Naive thymus-derived CD4-positive, alpha-beta T cell (primary cell): ENCODE measurements at places on chromosomes 2 and 18.

DNA sequence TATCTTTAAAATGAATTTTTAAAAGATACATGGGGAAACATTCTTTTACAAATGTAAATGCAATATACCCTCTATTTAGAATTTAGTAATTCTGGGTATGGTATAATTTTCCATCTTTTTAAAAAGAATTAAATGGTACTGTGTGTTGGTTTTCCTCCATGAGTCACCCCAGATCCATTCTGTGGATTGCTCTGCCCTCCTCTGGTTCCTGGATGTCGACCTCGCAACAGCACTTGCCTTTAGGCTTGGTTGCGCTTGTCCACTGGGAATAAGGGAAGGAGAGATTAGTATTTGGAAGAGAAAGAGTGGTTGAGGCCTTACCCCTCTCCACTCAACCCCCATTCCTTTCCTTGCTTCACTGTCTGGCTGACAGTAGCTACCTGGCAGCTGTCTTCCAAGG is 90.4 kb downstream of the FTCDNL1 start:
- DNase-seq = no peak

- DNase-seq = no peak
These were observed 71.4 kb upstream of the CDH20 start for GRCh38 chr18:61261870-61262269.

- DNase-seq = no peak
These were observed 86.8 kb upstream of the UXS1 start for GRCh38 chr2:106280722-106281446.

DNA sequence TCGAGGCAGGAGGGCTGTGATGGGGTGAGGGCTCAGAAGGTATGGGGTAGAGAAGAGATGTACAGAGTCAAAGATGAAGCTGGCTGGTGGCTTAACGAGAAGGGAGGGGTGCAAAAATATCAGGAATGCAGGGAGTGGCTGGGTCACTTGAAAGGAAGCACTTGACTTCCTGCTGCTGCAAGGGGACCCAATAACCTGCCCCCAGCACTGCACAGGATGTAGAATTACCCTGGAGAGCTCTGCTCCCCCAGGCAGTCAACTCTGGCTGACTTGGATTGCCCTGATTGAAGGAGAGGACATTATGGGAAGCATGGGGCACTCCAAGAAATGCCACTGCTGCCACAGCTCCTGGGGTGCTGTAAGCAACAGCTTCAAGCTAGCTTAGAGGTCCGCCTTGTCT is 41.8 kb downstream of the CFAP221 start:
- no peak for DNase-seq

GRCh38 chr2:127053731-127054603 is 53.0 kb downstream of the BIN1 start:
- DNase-seq = no peak

DNA sequence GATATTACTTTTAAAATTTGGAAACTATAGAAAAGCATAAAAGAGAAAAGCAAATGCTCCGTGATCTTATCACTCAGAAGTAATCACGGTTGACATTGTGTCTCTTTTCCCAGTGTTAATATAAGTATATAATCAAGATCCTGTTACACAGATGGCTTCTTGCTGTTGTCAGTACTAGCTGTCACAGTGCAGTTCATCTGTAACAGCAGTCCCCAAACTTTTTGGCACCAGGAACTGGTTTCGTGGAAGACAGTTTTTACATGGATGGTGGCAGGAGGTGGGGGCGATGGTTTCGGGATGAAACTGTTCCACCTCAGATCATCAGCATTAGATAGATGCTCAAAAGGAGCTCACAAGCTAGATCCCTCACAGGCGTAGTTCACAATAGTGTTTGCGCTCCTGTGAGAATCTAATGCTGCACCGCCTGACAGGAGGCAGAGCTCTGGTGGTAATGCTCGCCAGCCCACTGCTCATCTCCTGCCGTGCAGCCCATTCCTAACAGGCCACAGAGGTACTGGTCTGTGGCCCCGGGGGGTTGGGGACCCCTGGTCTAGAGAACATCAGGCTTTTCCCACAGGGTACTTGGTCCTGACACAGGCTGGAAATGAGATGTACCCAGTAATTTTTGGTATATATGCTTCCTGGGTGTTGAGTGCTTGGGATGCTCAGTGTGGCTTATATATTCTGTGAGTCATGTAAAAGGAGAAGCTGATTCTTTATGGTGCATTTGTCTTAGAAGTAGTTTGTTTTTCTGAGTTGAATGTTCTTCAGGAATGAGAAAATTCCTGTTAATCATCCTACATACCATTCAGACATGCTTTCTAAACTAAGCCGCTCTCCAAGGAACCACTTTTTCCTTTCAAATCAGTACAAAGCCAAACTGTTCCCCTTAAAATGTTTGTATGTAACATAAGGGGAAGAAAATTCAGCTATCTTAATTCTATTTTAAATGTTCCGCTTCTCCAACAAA is 121.8 kb downstream of the NCK2 start:
- no peak for DNase-seq

DNA sequence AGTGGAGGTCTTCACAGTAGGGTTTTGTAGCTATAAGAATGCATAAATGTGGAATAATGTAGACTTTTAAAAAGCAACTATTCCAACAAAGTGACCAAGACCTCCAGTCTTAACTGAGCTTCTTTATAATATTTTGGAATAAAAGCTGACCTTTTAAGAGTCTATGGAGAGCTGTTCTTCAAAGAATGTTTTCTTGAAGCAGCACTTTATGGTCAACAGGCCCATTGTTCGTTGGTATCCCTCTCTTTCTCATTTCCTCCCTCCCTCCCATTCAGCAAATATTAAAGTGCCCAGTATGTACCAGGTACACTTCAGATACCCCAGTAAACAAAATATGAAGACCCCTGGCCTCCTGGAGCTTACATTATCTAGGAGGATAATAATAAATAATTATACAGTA is 140.1 kb upstream of the SMAD7 start:
- no peak for DNase-seq

DNA sequence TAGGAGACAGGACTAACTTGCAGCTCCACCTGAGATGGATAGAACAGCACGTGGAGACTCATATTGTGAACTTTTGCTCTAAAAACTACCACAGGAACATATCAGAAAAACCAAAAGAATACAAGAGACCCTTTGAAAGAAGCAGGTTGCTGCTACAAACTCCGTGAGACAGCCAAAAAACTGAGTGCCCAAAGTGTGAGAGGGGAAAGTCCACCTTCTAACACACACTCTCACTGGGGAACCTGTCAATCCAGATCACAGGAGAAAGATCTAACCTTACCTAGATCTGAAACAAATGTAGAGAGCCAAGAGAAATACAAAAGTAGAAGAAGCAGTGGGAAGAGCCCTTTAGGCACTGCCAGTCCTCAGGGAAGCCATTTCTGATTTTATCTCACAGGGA is 46.3 kb upstream of the SPOPL start:
- no peak for DNase-seq

DNA sequence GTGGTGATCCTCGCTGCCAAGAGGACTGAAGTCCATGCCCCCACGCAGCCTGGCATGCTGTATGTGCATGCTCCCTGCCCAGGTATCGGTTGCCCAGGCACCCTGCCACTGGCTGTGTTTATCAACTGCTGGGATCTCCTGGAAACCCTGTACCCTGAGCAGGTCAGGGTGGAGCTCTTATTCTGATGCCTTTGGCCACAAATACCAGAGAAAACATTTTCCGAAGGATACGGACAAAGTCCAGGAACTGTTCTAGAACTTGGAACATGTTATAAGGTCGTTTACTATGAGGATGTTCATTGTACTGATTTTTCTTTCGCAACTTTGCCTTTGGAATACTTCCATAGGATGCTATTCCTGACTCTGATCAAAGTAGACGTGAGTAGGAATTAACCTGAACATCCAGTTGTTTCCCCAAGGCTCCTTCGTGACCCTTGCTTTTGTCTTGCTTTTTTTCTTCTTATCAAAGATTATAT is 55.2 kb downstream of the TMEM17 start:
- DNase-seq = no peak

DNA sequence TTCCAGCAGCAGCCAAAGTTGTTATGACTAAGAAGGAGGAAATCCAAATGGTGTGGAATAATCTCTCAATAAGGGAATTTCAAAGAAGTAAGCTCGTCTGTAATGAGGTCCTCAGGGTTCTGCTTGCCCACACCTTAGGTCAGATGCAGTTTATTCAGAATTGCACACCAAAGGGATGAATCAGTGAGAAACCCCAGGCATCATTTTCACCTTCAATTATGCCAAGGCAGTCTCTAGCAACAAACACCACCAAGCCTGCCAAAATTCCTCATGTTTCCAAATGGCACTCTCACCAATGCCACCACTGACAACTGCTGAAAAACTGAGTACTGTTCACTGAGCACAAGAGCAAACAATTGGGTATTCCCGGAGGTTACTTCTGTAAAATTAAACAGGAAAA is 43.6 kb downstream of the KCNG3 start:
- DNase-seq = no peak

DNA sequence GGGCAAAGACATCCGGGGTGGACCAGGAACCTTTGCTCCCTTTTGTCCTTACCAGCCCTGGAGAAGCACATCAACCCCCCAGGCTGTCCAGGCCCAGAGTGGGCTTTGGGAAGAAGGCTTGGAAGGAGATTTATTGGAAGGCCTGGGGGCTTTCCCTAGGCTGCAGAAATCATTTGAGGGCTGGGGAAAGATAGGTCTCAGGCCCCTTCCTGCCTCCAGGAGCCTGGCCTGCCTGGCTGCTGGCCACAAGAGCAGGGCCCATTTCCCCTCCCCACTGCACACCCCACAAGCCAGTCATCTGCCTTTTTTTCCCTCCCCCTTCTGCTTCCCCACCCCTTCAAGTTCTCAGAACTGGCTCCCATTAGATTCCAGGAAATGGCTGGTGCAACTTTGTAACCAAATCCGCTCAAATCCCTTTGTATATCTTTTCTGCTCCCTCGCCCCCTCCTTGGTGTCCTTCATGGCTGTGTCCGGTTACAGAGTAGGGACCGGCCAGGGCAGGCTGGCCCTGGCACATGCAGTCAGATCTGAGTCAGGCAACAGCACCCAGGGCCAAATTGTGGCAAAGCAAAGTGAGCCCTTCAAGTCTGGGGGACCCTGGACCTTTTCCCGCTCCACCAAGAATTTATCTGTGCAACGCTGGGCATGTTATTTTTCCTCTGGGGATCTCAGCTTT is 20.8 kb upstream of the TNP1 start:
- DNase-seq = no peak

- no peak for DNase-seq
These were observed 256.3 kb upstream of the PKDCC start for GRCh38 chr2:41791523-41791922.

DNA sequence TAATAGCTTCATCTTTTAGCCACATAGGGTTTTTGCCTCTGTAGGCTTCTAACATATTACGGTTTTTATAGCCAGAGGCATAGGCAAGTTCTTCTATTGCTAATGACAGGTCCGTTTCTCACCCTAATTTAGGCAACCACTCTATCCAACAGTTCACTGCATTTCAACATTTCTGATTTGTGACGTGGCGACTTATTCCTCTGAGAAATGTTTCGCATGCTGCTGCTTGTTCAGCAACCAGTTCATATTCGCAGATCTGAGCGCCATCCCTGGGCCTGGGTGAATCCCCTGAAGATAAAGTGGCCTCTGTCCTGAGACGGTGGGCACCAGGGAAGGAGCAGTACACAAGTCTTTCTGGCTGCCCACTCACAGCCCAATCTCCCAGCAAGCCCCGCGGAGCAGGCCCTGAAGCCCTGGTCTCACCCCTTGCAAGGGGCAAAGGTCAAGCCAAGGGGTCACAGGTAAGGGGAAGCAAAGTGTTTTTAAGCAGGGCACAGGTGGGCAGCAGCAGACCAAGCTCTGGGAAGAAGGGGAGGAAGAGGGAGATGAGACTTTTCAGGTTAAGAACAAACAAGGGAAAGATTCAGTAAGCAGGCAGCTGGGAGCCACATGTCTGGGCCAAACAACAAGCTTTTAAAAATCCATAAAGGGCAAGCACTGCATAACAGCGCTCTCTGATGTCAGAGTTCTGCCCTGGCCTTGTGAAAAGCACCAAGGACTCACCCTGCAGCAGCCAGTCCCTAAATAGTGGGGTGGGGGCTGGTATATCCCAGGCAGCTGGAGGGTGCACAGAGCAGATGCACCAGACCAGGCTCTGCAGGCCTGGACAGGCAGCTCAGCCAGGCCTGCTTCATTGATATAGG is 10.8 kb upstream of the COX7A2L start:
- DNase-seq = no peak

GRCh38 chr2:37357530-37357929 is 13.1 kb downstream of the QPCT start:
- DNase-seq = no peak

GRCh38 chr18:13621886-13622619 is 104.3 kb downstream of the FAM210A start:
- no peak for DNase-seq

DNA sequence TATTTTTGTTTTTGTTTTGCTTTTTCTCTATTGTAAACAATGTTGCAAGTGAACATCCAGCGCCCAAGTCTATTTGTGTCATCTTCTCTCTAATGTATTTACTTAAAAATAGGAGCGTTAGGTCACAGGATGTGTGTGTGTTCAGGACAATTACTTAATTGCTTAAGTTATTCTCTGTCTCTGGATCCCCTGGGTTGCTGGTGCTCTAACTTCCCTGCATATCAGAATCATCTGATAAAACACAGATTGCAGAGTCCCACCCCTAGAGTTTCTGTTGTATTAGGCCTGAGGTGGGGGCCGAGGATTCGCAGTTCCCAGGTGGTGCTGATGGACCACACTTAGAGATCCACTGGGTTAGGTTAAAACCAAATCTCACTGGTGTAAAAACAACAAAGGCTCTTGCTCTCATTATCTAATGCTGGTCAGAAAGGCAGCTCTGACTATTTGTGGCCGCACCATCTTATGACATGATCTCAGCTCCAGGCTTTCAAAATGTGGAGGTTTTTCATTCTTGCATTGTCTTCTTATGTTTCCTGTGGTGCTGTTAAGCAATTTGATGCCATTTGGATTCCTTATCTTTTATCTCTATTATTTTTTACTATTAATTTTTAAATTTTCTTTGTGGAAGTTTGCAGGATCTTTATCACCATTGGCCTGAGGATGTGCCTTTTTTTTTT is 87.7 kb downstream of the CLIP4 start:
- DNase-seq = no peak

- no peak for DNase-seq
These were observed 122.6 kb upstream of the CTDP1 start for GRCh38 chr18:79556829-79557585.

DNA sequence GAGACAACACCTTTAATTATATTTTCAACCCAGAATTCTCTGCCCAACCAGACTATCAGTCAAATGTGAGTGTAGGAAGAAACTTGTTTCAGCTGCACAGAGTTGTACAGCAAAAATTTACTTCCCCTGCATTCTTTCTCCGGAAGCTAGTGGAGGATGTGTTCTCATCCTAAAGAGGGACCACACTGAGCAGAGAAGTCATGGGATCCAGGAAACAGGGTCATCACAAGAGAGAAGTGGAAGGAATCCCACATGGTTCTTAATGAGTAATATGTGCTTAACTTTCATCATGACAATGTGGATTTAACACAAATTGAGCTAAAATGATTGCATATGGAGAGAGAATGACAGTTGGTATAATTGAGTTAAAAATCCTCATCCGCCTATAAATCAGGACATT is 78.2 kb downstream of the INPP4A start:
- no peak for DNase-seq

DNA sequence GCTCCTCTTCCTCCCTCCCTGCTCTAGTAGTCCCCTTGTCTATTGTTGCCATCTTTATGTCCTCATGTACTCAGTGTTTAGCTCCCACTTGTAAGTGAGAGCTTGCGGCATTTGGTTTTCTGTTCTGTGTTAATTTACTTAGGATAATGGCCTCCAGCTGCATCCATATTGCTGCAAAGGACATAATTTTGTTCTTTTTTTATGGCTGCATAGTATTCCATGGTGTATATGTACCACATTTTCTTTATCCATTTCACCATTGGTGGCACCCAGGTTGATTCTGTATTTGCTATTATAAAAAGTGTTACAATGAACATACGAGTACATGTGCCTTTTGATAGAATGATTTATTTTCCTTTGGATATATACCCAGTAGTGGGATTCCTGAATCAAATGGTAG is 12.5 kb downstream of the PIKFYVE start:
- no peak for DNase-seq
